ENCODE measurements at places on chromosomes 7 and 10. TPM values are rescaled to one million over a fixed set of nuclear protein-coding genes. Genes with fewer than 3 reads are reported as not detected.

Gene NPSR1
- total RNA-seq, result 1.6 TPM

Gene CHPF2
- 16.2 TPM for total RNA-seq

Gene HOXA10
- 13.6 TPM for total RNA-seq

Gene HIF1AN
- total RNA-seq, result 19.3 TPM

Gene CYP26C1
- total RNA-seq, result not detected

Gene SPACDR
- total RNA-seq, result not detected

Gene LRRD1
- total RNA-seq, result 0.52 TPM

Gene XRCC2
- 1.6 TPM for total RNA-seq

Gene OR2A12
- not detected for total RNA-seq

Gene POT1
- 50.1 TPM for total RNA-seq

Gene TRIM50
- total RNA-seq, result 0.52 TPM

Gene ABCA13
- 0.52 TPM for total RNA-seq

Gene GRID2IP
- not detected for total RNA-seq

Gene GAD2
- total RNA-seq, result not detected

Gene CHCHD1
- total RNA-seq, result 17.7 TPM

Gene MEST
- 446 TPM for total RNA-seq

Gene LIPN
- total RNA-seq, result not detected

Gene SCIN
- 1.0 TPM for total RNA-seq

Gene ACSM6
- not detected for total RNA-seq

Gene ZC3HAV1
- total RNA-seq, result 18.8 TPM

Gene OR2A7
- total RNA-seq, result not detected

Gene THSD7A
- total RNA-seq, result 4.7 TPM

Gene PRKCQ
- 14.6 TPM for total RNA-seq

Gene MYPN
- total RNA-seq, result 57.4 TPM

Gene SH2B2
- total RNA-seq, result 5.7 TPM

Gene LRIT2
- not detected for total RNA-seq

Gene ITGA8
- 9.4 TPM for total RNA-seq

Gene CTNNA3
- 24.0 TPM for total RNA-seq

Gene EBLN1
- under 0.01 TPM for total RNA-seq

Gene GPR15LG
- not detected for total RNA-seq

Gene SEMA4G
- total RNA-seq, result 0.52 TPM

Gene C10orf105
- not detected for total RNA-seq

Gene PARD3
- 88.7 TPM for total RNA-seq

Gene CYP3A4
- total RNA-seq, result not detected

Gene RGS10
- total RNA-seq, result 39.7 TPM

Gene CACNB2
- 4.2 TPM for total RNA-seq

Data from skeletal muscle tissue (tissue), 5 donors.